GM03348 (cell line): ENCODE measurements at places on chromosomes 1 and 21.

- no peak for DNase-seq
These were observed 77.9 kb downstream of the LAMC1 start for GRCh38 chr1:183101081-183101480.

DNA sequence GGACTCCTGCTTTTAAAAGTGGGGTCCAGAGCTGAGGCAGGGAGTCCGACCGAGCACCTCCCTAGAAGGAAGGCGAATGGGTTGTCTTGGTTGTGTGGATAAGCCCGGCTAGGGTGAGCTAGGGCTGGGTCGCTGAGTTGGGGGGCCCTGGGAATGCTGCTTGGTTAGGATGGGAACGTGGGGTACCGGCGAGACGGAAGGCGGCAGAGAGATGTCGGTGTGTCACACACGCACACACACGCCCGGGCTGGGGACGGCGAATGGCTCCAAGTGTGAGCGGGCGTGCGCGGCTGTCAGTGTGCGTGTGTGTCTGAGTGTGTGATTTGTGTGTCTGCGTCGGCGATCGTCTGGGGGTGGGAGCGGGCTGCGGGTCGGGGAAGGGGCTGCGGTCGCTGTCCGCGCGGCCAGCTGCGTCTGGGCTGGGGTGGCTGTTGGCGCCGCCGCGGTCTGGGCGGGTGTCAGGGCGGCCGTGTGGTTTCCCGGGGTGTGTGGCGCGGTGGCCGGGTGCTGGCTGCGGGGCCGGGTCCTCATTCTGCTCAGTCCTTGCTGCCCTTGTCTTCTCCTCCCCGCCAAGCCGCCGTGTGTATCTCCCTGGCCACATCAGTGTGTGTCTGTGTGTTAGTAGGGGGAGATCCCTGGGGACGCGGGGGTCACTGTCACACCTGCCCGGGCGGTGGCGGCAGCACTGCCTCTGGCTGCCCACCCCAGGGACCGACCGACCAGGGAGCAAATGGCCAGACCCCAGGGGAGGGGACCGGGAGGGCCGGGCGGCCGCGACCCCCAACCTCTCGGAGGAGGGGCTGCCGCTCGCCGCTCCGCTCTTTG lies 1.1 kb downstream of the EFNA3 start:
- no peak for DNase-seq

- DNase-seq = no peak
These were observed 30.5 kb upstream of the FCAMR start for GRCh38 chr1:207000651-207001291.

- DNase-seq = no peak
These were observed 7.7 kb downstream of the P3H1 start for GRCh38 chr1:42759114-42759513.

DNA sequence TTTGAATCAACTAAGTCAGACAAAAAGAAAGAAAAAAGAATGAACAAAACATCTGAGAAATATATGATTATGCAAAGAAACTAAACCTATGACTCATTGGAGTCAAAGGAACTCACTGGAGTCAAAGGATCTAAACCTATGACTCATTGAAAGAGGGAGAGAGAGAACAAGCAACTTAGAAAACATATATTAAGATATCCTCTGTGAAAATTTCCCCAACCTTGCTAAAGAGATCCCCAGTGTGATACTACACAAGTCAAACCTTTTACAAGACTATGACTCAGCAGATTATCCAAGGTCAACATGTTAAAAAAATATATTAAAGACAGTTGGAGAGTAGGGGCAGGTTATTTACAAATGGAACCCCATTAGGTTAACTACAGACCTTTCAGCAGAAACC lies 1538.3 kb downstream of the NCAM2 start:
- no peak for DNase-seq

DNA sequence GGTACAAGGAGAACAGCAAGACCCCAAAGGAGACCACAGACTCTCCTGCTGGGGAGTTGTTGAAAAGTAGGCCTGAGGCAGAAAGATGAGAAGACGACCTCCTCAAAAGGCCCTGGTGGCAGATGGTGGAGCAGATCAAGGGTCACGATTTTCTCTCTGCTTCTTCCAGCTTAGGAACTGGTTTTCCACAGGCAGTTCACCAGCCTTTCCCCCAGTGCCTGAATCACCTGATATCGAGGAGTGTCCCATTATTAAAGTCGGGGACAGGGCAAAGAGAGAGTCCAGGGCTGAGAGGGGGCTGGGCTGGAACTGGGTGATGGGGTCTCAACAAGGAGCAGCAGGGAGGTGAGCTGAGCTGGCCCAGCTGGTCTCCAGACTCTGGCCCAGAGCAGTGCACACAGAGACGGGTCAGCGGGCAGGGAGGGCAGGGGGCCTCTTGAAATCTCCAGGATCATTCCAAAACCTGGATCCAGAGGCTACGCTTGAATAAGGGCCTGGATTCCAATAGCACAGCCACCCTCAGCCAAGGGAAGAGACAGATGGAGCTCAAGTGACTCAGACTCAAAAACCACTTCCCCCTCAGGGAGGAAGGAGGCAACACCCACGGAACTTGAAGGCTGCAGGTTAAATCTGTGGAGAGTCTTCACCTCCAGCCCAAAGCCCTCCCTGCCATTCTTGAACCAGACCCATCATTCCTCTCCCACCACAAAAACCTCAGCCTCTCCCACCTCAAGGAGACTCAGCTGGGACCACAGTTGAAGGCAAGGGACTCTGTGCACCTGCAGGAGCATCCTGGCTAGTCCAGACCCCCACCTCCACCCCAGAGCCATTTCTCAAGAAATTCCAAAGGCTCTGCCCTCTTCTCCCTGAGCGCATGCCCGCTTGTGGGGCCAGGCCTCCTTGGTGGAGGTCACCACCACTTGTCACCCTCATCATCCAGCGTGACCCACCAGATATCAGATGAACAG lies at the start of gene S100A5:
Gene S100A5 (minus strand): TSS at position 541 of the 968 bp plus-strand sequence. CDS start 743 bp downstream, outside the sequence.
- DNase-seq = peak; percentile 63

- DNase-seq = no peak
These were observed 270.0 kb upstream of the BRINP3 start for GRCh38 chr1:190747704-190748103.

DNA sequence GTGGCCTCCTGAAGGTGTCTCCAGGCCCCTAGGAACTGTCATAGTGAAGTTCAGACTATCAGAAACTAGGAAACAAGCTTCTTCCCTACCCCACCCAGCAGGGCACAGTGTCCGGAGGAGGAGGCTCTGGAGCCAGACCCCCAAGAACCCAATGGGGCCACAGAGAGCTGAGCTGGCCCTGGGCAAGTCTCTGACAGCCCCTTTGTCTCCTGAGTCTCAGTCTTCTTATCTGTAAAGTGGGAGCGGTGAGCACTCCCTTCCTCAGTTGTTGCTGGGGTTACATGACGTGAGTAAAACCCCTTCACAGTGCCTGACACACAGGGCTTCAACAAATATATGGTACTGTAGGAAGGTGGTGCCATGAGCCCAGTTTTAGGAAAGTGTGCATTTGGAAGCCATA lies 675.8 kb downstream of the MATN1 start:
- DNase-seq = no peak

DNA sequence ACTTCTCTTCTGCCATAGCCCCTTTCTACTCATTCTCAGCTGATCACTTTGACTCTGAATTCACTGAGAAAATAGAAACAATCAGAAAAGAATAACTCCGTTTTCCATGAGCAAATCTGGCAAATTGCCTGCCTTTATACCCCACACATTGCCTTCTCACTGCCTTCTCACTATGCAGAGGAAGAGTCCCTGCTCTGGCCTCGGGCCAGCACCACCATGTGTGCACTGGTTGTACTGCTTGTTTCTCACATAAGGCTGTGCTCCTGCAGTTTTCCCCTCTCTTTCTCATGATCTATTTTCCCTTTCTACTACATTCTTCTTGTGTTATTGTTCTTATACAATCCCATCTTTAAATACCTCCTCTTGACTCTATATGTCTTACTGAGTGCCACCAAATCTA lies 2.3 kb upstream of the HMGCS2 start:
- DNase-seq = no peak
